ENCODE measurements at places on chromosomes 7 and 10.

DNA sequence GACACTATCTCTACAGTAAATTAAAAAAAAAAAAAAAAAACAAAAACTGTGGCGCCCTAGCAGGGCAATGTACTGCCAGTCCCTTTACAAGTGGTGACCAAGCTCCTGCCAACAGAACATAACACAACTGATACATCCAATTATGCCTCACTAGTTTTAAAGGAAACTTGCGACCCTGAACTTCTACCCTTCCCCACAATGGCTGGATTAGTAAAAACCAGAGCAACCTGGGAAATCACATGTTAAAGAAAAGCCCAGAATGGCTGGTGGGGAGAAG, 16.5 kb downstream of the ATE1 start:
- DNase-seq = no peak

DNA sequence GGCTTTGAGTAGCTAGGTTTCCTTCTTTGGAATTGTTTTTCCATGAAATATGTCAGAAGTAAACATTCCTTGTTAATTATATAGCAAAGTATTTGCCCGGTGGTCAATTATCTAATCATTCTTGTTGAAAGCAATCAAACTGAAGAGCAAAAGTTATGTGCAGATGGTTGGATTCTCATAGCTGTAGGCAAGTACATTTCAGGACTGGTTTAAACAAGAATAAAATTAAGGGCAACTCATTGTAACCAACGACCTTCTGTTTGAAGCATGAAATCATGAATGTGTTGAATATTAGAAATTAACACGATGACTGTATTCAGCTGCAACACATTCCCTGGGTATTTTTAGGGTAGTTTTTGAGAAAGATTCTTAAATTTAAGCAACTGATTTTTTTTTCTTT, 61.8 kb upstream of the NMT2 start:
- no peak for DNase-seq

DNA sequence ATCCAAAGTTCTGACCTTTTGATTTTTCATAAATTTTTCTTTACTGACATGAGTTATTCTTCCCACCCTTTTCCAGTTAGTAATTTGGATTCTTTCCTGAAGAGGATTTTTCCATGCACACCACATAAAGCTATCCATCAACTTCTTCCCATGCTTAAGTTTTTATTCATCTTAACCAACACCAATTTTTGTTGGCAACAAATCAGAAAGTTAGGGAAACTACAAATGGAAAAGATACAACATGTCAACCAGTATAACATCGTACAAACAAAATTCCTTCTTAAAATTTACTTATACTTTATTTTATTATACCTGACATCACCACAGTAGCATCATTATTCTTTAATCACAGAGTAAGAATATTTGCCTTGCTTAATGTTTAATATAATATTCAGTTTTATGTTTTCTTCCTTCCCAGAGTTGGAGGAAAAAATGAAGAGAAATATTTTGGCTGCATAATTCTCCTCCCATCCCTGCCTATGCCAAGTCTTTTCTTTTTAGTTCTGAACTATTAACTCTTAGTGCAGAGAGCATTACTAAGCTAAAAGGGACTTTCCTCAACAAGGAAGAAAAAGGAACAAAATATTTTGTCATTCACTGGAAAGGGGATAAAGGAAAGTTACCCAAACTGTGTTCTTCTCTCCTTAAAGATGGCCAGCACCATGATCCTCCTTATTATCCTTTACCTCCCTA, 67.5 kb upstream of the MEOX2 start:
- DNase-seq = no peak

- DNase-seq = no peak
Measured at GRCh38 chr10:119310806-119311205, 103.4 kb downstream of the GRK5 start.

DNA sequence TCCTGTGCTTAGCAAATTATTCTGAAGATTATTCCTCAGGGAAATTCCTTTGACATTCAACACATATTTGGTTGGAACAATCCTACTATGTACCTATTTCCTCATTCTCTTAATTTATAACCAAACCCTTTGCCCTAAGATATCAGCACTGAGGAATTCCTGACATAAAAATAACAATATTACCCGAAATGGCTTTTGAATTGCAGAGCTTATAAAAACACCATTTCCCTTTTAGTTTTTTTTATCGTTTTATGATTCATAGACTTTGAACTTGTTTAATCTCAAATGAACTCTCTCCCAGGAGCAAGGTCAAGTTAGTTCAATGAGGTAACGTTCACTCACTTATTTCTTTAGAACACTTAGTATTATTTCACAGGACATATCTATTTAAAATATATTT, 7.7 kb upstream of the ABCB1 start:
- no peak for DNase-seq

DNA sequence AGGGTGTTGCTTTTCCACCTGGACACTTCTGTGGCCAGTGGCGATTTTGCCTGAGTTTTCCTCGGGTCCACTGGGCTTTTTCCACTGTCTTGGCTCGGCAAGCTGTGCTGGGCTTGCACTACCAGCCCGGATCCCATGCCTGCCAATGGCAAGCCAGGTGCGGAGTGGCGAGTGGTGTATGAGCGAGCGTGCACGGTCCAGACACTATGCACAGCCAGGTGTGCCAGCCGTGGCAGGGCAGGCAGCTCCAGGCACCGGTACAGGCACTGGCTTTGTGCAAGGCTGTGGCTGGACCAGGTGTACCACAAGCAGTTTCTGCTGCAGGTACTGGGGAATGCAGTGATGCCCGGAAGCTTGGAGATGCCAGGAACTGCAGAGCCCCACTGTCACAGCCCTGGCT, 22.1 kb downstream of the INPP5F start:
- DNase-seq = no peak

- DNase-seq = peak; percentile 35
Measured at GRCh38 chr7:30977896-30978564, 14.3 kb downstream of the GHRHR start.

GRCh38 chr10:60878224-60878623, 65.8 kb downstream of the RHOBTB1 start:
- no peak for DNase-seq

DNA sequence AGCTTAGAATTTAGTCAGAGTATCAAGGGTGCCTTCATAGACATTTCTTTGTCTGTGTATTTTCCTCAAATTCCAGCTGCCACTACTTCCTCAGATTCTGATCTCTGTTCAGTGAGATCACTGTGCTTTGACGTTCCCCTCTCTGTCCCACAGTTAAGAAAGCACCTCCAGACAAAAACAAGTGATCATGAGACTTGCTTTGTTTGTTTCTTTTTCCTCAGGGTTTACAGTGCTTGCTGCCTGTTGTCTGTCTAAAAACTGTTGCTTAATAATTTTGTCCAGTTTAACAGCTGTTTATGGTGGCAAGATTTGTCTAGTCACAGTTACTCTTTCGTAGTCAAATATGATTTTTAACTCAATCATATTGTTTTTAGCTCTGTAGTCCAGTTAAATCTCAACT, 29.1 kb downstream of the TRUB1 start:
- no peak for DNase-seq
